Stimulated activated CD4-positive, alpha-beta T cell treated with anti-CD3 and anti-CD28 coated beads, Interleukin-2, amount 100 ng/mL, for 24 hours (primary cell): ENCODE measurements at places on chromosomes 1 and 21.

- no peak for DNase-seq
These were observed 134.2 kb downstream of the LMO4 start for GRCh38 chr1:87462894-87463293.

DNA sequence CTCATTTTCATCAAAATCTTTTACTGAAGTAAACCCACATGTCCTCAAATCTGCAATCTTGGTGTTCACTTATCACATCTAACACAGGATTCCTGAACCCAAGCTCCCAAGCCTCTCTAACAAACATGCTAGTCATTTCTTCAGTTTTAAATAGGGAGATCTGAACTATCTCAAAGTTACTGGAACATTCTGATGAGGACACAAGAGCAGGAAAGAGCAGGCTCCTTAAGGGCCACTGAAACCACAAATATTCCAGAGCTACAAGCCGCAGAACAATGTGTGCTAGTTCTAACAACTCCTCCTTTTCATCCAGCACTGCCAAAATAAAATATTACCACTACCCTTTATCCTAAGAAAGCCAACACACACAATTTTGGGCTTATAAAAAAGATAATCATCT lies 38.9 kb downstream of the WARS2 start:
- no peak for DNase-seq

DNA sequence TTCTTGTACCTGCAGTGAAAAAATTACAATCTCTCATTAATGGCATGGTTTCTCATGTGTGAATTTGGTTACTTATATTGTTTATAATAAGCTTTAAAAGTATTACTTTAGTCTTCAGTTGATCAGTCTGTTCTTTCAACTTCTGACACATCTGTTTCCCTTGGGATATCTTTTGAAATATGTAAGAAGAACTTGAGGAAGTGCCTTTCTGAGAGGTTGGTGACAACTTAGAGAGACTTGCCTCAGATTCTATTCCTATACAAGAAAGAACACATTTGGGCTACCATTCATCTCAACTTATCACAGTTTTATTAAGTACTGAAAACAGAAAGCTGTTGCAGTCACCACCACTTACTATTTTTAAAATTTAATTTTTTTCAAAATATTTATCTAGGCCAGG lies 8.1 kb downstream of the AKNAD1 start:
- DNase-seq: no peak

GRCh38 chr21:43328958-43329691 lies 97.8 kb downstream of the SIK1 start:
- no peak for DNase-seq

GRCh38 chr1:219081943-219082925 lies 91.4 kb upstream of the LYPLAL1 start:
- no peak for DNase-seq

- DNase-seq: no peak
These were observed 5.0 kb downstream of the WNT3A start for GRCh38 chr1:228011721-228012311.

DNA sequence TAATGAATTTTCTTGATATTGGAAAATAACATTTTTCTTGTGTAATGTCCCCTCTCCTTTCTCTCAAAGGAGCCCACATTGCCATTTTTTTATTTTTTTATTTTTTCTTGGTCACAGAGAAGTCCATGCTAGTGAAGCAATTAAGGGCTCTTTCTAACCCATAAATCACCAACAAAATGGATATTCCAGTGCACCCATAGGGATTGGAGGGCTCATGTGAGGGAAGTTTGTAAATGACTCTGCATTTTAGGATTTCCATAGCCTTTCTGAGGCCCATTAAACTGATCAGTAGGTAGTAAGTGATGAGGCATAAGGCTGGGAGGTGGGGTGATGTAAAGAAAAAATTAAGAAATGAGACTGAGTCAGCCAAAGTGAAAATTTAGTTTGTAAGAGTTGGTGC lies 55.9 kb upstream of the JAK1 start:
- DNase-seq: no peak

- DNase-seq: no peak
These were observed 14.9 kb downstream of the TCP10L start for GRCh38 chr21:32570456-32570855.

DNA sequence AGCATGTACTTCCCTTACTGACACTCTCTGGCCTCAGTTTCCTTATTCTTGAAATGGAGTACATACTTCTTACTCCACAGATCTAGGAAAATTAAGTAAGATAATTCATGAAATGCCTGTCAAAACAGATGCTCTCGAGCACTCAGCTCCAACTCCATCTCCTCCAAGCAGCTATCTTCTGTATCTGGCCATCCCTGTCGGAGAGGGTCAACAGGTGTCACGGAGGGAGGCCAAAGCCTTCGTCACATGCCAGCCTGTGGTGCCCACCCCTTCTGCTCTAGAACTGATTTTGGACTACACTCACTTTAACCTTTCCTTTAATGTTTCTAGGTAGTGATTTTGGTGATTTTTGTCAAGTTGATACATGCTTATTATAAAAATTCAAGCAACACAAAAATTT lies 18.8 kb upstream of the PKP1 start:
- no peak for DNase-seq

DNA sequence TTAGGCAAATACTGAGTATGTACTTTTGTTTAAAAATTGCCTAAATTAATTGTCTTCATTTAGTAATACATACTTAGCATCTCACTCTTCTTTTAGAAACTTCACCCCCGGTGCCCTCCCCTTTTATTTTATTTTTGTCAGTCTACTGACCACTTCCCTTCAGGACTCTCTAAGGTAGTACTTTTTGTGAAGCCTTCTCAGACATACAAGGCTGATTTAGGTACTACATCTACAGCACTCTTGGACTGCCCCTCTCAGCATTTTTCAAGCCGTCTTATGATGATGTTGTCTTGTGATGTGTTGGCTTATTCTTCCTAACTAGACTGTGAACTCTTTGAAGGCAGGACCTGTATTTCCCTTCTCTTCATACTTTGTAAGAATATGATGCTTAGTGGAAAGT lies 24.7 kb downstream of the RPS6KC1 start:
- no peak for DNase-seq

DNA sequence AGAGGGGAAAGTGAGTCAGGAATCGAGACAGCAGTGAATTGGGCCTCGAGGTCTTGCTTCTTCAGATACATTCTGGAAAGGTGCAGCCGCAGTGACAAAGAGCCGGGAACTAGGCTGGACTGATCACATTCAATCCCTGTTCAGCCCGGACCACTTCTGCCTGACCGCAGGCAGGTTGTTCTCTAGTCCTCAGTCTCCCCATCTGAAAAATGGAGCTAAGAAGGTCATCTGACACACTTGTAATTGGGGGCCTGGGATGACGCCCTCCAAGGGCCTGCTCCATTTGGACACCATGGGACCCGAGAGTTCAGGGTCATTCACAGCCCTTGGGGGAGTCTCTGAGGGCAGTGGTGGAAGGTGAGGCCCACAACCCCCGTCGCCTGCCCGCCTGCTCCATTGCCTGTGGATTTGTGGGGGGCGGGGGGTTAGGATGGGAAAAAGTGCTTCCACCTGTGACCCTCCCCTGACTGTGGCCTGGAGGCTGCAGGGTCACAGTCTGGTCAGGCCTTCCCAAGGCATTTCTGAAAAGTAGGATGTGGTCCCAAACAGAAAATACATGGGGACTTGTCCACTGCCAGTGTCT lies 87.9 kb upstream of the CSF3R start:
- DNase-seq: no peak

DNA sequence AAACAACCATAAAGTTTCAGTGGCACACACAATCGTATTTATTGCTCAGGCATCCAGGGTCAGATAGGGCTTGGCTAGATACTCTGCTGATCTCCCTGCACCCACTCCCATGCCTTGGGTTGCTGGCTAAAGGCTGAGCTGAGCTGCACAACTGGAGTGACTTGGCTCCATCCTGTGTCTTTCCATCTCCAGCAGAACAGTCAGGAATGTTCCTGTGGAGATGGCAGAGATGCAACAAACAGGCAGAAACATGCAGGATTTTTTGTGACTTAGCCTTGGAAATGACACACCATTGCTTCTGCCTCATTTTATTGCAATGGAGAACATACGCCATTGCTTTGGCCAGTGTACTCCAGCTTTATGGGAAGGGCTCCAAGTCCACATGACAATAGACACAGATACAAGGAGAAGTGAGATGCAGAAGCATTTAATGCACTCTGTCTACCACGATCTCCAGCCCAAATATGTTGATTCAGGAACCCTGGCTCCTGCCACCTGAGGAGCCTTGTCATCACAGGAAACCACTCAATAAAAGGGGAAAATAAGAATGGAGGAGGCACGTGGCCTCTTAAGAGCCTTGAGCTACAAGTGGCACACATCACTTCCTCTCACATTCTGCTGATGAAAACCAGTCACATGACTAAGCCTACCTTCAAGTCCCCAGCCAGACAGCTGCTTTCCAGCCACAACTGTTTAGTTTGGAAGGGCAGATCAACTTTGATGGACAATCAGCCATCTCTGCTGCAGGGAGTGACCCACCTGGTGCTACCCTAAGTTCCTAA lies 10.1 kb upstream of the GUCA2B start:
- no peak for DNase-seq

GRCh38 chr1:6545276-6546112 lies 8.8 kb downstream of the NOL9 start:
- DNase-seq: no peak

DNA sequence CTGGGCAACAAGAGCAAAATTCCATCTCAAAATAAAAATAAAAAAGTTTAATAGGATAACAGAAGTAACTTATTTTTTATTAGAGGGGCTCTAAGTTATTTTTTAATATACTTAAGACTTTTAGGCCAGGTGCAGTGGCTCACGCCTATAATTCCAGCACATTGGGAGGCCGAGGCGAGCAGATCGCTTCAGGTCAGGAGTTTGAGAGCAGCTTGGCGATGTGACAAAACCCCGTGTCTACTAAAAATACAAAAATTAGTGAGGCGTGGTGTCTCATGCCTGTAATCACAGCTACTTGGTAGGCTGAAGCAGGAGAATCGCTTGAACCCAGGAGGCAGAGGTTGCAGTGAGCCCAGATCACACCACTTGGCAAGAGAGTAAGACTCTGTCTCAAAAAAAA lies 180.5 kb upstream of the NR5A2 start:
- DNase-seq: no peak

DNA sequence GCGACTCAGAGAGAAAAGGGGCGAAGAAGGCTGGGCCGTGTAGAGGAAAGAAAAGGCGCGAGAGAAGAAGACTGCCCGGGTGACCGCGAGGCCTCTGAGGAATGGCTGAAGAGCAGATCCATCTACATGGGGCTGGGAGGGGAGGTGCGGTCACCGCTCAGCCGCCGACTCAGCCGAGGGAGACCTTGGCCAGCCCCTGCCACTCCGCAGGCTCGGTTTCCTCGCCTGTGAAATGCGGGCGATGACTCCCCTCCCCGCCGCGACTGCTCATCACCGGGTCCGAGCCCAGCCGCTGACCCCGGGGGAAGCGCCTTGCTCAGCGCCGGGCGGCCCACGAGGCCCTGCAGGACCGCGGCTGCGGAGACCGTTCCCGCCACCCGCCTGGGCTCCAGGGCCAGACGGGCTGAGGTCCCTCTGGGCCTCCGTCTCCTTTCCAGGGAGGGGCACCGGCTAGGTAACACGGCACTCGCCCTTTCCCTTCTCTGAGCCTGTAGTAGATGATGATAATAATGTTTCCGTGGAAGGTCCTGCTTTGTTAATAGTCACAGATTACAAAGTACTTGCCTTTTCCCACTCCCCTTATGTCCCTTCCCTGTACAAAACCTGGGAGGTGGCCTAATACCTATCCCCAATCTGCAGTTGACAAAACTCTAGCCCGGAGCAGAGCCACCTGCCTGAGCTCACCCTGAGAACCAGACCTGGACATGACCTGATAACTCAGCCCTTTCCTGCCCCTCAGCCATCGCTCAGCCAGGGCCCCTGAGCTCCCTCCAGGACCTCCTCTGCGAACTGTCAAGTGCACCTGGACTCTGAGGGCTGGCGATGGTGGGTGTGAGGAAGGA lies 1.6 kb upstream of the BSND start:
- no peak for DNase-seq

- no peak for DNase-seq
These were observed 82.3 kb downstream of the TM2D1 start for GRCh38 chr1:61642475-61643232.

DNA sequence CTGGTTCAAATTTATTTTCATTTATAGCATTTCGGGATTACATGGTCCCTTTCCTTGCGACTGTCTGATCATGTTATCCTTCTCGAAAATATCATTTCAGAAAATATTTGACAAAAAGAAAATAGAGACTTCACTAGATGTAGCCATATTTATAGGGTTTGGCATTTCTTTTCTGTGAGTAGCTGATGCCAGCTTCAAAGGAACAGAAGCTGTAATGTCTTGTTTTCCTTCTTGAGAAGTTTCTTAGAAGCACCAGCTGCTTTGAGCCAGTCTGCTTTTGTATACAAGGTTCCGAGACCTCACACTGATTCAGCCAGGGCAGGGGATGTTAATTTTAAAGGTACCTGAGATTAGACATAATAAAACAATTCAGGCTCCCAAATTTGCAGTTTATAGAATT lies 248.2 kb downstream of the ZNF648 start:
- no peak for DNase-seq

DNA sequence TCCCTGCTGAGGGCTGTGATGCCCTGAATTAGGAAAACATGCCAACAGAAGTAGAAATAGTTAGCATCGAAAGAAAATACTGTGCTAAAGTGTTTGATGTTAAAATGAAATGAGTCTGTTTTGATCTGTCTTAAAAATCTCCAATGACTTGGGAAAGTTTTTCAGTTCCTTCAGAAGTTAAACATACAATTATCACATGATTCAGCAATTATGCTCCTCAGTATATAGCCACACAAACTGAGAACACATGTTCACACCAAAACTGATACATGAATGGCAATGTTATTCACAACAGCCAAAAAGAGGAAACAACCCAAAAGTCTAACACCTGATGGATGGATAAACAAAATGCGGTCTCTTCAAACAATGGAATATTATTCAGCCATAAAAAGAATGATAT lies 130.6 kb downstream of the PTPN14 start:
- no peak for DNase-seq

GRCh38 chr21:45535341-45536081 lies 6.7 kb downstream of the SLC19A1 start:
- no peak for DNase-seq

- DNase-seq: no peak
These were observed 29.5 kb downstream of the KCNA3 start for GRCh38 chr1:110645211-110645610.

DNA sequence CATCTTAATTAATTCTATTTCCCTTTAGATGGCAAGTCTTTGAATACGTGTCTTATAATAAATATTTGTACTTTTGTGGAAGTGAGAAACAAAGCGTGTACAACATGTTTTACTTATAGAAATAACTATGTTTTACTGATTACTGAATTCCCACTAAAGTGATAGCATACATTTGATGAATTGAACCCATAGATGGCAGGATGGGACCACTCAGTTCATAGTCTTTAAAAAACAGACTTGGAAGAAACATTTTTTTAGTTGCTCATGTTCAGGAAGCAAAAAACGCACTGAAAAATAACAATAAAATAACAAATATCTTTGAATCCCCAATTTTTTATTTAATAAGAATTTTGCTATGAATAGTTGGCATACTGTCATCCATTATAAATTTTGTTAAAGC lies 507.1 kb upstream of the ZRANB2 start:
- no peak for DNase-seq

- no peak for DNase-seq
These were observed 40.7 kb downstream of the NME7 start for GRCh38 chr1:169326956-169327268.
